ENCODE measurements at places on chromosomes 3 and 15.

GRCh38 chr3:109071350-109072142, 46.4 kb downstream of the MORC1 start:
- DNase-seq: no peak

DNA sequence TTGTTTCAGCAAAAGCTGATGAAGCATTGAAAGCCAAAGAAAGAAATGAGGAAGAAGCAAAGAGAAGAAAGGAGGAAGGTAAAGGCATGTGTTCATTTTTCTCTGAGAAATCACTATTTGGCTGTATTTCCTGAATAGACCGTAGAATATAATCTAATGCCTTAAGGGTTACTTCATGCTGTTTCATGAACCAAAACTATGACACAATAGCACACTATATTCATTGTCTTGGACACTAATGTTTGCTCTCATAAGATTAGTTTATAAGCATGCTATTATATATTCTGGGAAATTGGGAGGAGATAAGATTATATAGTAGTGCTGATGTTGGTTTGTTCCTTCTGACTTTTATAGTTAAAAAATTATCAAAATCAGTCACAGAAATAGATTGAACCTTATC, 110.1 kb upstream of the MLF1 start:
- no peak for DNase-seq

DNA sequence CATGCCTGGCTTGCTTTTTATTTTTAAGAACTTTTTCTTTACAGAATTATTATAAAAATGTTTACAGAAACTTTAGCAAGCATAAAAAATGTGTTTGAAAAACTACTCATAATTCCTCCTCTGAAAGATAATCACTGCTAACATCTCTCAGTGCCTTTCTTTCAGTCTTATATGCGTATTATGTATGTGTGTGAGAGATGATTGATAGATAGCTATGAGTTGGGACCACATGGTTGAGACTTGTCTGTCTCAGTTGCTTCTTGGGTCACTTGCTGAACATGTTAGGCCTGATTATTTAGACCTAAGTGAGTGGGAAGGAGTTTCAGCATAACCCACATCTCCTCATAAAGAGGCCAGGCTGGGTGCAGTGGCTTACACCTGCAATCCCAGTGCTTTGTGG, 11.1 kb downstream of the MAP6D1 start:
- no peak for DNase-seq

DNA sequence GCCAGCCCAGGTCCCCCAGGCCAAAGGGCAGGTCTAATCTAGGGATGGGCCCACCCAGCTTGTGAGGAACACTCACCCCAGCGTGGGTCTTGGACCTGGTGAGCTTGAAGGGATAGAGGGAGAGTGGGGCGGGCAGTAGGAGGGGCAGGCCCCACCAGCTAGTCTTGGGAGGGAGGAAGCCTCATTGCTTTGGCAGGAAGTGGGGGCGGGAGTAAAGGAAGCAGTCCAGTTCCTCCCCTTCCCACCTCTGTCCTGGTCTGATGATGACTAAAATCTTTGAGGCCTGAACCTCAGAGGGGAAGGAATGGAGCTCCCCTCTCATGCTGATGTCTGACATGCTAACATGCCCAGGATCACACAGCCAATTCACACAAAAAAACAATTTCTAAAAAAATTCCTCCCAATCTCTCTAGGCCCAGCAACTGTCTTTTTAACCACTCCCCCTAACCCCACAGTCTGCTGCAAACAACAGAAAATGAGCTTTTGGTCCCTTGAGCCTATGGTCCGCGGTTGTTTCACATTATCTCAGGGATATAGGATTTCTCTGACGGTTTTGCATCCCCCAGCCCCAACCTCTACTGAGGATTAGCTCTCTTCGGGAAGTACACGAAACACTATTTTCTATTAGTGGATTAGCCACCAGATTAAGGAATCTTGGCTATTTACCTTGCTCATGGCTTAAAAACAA, 30.7 kb upstream of the DUSP7 start:
- peak; percentile 12 for DNase-seq

DNA sequence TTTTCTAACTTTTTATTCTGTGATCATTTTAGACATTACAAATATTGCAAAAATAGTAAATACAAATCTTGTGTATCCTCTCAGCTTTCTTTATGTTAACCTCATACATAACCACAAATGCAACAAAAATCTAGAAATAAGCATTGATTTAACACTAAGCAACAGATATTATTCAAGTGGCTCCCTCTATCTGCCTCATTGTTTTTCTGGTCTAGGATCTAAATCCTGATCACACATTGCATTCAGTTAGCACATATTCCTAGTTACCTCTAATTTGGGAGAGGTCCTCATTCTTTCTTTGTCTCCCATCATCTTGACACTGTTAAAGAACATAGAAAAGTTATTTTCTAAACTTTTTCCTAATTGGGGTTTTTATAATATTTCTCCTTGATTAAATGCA, 1126.0 kb downstream of the ROBO2 start:
- DNase-seq: no peak

- no peak for DNase-seq
Measured at GRCh38 chr3:30273304-30274072, 332.9 kb upstream of the TGFBR2 start.

GRCh38 chr15:55856506-55857164, 113.7 kb upstream of the PRTG start:
- no peak for DNase-seq

GRCh38 chr15:98626153-98626552, 22.2 kb upstream of the IGF1R start:
- no peak for DNase-seq

DNA sequence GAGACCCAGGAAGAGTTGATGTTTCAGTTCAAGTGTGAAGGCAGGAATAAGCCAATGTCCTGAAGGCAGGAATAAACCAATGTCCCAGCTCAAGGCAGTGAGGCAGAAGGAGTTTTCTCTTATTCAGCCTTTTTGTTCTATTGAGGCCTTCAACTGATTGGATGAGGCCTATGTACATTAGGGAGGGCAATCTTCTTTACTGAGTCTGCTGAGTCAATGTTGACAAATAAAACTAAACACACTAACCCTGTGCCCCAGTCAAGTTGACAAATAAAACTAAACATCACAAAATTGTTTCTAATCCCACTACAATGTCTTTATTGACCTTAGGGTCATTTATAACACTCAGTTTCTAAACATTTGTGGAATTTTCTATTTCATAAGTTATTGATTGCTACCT, 100.0 kb downstream of the CACNA2D3 start:
- no peak for DNase-seq

DNA sequence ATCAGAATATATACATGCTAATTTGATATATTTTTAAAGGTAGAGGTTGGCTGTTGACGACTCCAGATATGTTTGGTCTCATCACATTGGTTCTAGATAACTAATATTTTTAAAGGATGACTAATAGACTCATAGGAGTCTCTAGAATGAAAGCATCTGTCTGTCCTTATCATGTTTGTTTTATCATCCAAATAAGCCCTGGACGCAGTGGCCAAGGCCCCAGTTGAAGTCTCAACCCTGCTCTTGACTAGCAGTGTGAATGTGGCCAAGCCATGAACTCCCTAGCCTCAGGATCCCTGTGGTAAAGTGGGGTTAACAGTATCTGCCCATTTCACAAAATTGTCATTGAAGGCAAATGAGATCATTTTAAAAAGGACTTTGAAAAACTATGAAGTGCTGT, 53.6 kb downstream of the ABHD2 start:
- no peak for DNase-seq

- no peak for DNase-seq
Measured at GRCh38 chr3:35215525-35216500, 423.5 kb upstream of the ARPP21 start.

DNA sequence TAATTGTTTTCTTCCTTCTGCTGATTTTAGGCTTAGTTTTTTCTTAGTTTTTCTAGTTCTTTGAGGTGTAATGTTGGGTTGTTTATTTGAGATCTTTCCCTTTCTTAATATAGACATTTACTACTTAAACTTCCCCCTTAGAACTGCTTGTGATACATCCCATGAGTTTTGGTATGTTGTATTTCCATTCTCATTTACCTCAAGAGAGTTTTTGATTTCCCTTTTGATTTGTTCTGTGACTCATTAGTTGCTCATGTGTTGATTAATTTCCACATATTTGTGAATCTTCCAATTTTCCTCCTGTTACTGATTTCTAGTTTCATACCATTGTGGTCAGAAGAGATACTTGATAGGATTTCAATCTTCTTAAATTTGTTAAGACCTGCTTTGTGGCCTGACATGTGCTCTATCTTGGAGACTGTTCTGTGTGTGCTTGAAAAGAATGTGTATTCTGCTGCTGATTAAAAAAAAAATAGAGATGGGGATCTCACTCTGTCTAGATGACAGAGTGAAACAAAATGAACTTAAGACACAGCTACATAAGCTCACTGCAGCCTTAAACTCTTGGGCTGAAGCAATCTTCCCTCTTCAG, 22.3 kb downstream of the GRM2 start:
- no peak for DNase-seq

DNA sequence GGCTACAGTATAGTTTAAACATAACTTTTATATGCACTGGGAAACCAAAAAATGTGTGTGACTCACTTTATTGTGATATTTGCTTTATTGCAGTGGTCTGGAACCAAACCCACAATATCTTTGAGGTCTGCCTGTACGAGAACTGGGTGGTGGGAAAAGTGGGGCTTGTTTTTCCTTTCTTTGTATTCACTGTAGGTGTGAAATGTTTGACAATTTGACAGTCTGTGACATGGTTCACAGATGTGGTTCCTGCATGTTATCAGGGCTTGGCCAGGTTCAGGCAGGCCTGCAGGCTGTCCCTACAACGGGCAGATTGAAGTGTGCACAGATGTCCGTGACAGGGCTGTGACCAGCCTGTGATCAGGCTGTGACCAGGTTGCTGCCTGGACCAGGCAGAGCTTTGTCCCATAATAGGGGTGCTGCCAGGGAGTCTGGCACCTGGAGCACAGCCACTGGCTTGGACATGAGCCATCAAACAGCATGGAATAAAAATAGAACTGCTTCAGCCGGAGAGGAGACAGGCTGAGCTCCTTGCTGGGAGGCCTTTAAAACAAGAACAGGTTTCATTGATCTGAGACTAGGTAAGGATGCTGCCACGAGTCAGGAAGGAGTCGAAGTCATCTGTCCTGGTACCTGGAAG, 61.0 kb downstream of the KLF13 start:
- DNase-seq: no peak

DNA sequence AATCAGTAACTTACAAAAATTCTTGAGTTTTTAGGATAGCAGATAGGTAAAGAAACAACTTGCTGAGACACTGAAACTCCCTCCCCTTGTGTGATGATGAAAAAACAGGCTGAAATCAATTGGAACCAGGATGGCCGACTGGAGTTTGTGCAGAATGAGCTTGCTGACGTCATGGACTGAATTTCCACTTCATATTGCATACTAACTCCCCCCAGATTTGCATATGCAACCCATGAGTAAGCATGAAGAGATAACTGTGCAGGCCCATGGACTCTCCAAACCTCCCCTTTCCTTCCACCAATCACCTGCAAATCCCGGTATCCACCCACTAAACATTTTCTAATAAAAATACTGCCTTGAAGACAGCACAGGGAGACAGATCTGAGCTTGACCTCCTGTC, 82.0 kb upstream of the SCN5A start:
- DNase-seq: no peak

GRCh38 chr15:57150066-57150865, 226.0 kb upstream of the CGNL1 start:
- no peak for DNase-seq

GRCh38 chr3:122577409-122578031, at the start of gene PARP15:
Gene PARP15, plus strand, starts transcription at chr3:122577650. Its CDS starts 18 bp downstream, at chr3:122577668.
- DNase-seq: no peak

All from RCC 7860 (cell line).